Muscle of arm (tissue), 14 donors: ENCODE measurements at places on chromosomes 12 and 14.

DNA sequence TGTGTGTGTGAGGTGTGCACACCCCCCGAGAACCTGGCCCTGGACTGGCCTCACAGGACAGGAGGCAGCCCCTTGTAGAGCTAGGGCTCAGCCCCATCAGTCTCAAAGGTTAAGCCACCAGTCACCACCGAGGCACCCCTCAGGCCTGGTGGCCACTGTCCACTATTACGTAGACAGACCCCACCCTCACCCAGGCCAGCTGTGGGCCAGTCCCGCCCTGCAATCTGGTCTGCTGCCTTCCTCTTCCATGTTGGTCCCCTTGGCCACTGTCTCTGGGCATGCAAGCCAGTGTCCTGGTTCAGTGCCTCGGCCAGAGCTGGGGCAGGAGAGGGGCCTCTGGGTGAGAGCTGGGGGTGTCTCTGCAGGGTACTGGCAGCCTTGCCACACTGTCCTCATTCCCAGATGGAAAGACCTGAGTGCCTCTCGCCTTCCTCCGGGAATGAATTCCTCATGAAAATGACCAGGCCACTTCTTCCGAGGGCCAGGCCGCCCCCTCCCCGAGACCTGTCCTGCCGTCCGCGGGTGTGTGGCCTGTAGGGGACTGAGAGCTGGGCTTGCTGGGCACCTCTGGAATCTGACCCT, 897 bp upstream of the TEX22 start:
- DNase-seq = no peak

GRCh38 chr14:102903248-102903888, 19.1 kb upstream of the AMN start:
- no peak for DNase-seq

GRCh38 chr12:40022850-40023249, 83.0 kb downstream of the SLC2A13 start:
- no peak for DNase-seq

- DNase-seq = no peak
Measured at GRCh38 chr12:96294831-96295230, 100.7 kb downstream of the ELK3 start.

GRCh38 chr14:59836116-59836515, 34.5 kb downstream of the RTN1 start:
- DNase-seq = no peak

GRCh38 chr12:16090974-16091373, 179.8 kb downstream of the DERA start:
- no peak for DNase-seq

DNA sequence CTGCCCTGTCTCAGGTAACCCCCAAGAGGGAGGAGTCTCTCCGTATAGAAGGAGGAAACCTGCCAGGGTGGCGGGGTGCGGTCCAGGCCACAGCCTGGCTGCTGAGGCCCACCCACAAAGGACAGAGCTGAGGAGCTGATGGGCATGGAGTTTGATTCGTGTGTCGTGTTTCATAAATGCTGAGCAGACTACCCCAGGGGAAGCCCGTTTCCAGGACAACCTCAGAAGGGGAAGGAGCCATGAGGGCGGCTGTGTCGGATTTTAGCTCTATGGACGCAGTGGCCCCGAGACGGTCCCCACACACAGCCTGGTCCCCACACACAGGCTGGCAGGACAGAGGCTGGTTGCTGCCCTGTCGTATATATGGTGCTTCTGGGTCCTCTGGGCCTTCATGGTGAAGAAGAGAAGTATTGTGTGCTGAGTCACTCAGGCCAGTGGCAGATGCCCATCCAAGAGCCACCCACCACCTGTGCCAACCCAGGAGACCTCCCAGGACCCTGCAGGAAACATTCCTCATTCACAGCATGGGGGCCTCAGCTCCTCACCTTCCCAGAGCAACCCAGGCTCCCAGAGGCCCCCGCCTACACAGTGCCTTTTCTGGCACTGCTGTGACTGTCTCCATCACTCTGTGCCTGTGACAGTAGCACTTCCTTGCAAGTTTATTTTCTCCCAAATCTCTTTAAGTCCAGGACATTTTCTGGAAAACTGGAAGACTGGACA, 63.1 kb upstream of the RIN3 start:
- DNase-seq = no peak

DNA sequence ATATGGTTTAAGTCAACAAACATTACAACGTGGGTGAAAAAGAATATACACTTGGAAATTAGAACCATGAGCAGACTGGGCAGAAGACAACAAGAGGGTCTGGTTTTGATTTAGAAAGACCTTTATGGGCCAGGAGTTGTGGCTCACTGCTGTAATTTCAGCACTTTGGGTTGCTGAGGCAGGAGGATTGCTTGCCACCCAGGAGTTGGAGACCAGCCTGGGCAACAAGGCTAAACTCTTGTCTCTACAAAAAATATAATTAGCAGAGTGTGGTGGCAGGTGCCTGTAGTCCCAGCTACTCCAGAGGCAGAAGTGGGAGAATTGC, 2.7 kb upstream of the NFKBIA start:
- no peak for DNase-seq

DNA sequence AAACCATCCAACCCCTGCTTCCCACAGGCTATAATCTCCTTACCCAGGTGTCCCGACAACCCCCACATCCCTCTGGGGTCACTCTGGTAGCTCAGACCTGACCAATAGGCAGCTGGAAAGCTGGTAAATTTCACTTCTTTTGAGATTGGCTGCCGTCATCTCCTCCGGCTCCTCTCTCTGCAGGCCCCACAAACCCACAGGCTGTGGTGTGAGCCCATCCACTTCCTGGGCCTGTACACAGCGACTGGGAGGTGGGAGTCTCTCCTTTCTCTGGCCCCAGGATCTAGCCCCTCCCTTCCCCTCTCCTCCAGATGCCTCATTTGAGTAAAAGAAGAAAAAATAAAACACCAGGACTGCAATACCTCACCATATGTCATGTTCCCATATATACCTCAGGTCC, 709 bp downstream of the INHBC start:
- no peak for DNase-seq

DNA sequence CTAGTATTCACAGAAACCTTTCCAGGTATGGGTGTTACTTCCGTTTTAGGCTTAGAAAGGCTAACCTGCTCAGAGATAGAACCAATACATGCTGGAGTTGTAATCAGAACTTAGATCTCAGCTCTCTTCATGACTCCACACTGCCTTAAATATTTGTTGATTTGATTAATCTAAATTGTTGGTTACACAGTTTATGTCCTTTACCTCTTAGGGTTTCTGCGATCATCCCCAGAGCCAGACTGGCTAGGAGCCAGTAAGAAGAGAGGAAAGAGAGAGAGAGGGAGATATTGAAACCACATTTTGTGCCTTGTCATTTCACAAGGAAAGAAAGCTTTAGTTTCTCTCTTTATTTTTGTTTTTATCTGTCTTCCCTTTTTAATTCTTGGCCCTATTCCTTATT, 16.8 kb upstream of the MGP start:
- no peak for DNase-seq

DNA sequence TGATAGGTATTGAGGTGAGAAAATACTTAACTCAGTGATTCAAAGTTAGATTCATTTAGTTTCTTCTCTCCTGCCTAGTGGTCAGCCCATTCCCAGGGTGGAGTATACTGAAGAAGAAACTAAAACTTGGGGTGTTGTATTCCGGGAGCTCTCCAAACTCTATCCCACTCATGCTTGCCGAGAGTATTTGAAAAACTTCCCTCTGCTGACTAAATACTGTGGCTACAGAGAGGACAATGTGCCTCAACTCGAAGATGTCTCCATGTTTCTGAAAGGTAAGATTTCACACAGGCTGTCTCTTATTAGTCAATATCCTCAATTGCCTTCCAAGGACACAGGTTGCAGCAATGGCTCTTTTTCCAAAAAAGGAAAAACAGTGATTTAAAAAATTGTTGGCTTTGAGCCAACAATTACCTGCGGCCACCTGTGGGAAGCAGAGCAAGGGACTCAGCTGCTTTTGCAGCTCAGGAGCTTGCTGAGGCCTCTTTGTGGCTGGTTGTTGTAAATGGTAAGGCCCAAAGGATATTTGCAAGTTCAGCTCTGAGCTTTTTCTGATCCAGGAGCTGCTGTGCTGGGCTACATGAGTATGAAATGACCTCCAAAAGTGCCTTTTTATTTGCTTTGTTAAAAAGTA, 33.9 kb downstream of the TPH2 start:
- DNase-seq = no peak

DNA sequence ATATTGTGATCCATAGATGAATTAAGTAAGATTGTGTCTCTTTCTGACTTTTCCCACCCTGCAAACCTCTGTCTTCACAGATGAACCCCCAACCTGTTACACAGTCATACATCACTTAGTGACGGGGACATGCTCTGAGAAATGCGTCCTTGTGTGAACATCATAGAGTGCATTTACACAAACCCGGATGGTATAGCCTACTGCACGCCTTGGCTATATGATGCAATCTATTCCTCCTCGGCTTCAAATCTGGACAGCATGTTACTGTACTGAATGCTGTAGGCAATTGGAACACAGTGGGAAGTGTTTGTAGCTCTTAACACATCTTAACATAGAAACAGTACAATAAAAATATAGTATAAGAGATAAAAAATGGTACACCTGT, 7.4 kb upstream of the TESPA1 start:
- DNase-seq = no peak

DNA sequence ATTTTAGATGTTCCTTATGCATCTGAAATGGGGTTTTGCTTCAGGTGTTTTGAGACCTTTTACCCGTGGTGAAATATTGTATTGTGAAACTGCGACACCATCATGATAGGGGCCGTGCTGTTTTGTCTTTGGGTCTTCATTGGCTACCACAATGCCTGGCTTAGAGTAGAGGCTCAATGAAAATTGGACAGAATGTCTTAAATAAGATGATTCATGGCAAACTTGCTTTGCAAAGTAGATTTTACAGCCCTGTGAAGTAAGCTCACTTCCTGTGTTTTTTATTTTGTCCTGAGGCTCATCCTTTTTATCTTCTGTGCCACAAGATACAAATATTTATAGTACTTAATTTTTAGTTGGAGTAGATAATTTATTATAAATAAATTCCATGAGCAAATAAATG, 111.3 kb upstream of the FRMD6 start:
- DNase-seq = no peak

- DNase-seq = no peak
Measured at GRCh38 chr14:76331328-76332011, 44.5 kb upstream of the ESRRB start.

DNA sequence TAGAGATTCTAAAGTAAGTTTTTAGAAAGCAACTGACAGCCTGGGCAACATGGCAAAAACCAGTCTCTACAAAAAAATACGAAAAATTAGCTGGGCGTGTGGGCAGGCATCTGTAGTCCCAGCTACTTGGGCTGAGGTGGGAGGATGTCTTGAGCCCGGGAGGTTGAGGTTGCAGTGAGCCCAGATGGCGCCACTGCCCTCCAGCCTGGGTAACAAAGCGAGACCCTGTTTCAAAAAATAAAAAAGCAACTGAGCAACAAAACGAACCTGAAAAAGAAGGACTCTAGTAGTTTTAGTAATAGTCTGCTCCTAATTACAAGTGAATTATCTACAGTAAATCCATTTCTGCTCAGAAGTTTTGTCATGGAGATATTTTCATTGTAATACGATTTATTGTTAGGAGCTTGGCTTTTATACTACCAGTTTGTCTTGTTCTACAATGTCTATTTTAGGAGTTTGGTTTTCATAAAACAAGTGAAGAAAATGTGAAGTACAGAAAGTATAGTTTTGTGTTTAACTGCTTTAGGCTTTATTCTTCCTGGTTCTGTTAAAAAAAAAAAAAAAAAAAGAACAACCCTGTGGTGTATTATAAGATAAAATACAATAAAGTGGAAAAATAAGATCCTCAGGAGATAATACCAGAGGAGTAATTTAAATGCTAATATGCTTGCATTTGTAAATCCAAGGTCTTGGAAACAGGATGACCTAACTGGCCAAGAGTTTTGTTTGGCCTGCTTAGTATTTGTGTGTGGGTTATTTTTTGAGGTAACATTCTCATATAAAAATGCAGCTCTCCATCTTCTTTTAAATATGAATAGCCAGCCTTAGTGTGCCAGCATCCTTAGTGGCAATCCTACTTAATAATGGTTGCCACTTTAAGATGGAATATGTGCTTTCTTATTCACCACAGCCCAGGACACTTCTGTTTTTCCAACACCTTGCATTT, 2.8 kb downstream of the TMX1 start:
- DNase-seq = no peak

GRCh38 chr14:71451501-71451900, 480.7 kb upstream of the RGS6 start:
- no peak for DNase-seq

DNA sequence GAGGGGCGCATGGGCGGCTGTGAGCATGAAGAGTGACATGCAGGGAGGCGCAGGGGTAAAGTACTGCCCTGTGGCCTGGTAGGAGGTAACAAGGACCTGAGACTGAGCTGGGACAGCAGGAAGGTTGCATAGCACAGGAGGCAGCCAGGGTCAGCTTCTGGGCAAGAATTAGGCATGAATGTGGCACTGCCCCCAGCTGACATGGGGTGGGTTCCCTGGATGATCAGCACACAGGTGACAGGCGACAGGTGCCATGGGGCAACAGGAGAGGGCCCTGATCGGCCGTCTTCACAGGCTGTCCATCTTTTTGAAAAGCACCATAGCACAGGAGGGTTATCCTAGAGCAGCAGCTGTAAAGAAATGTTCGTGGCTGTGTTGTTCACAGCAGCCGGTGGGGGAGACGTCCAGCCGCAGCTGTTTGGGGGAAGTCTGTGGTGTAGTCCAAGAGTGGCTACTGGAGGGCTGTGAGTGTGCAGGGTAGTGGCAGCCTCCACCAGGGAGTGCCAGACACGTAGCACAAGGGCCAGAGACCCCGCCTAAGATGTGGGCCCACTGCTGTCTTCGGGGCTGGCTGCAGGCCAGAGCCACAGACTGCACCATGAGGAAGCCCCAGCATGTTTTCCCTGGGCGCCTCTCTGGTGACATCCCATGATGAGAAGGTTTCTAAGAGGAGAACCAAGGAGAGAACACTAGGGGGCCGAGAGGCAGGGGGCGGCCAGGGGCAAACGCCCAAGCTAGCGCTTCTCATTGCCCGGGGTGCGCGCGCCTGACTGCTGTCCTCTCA, 8.4 kb downstream of the CLBA1 start:
- DNase-seq = no peak

DNA sequence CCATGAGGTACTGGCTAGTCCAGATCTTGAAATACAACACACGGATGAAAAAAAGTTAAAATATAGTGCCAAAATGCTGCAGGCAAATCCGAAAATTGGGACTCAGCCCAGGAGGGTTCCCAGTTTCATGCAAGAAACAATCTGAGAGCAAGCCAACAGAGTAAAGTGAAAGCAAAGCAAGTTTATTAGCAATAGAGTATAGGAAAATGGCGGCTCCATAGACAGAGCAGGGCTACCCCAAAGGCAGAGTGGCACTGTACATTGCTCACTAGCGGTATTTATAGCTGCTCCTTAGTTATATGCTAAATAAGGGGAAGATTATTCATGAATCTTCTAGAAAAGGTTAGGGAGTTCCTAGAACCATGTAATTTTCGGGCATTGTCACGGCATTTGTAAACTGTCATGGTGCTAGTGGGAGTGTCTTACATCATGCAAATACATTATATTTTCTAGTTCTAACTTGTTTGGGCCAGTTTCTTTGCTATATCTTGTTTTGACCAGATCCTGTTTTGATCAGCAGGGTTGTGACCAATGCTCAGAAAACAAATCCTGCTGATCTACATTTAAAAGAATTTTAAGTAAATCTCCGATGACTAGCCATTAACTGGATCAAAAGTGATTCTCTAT, 29.1 kb downstream of the RECQL start:
- DNase-seq = no peak

- DNase-seq = no peak
Measured at GRCh38 chr14:65241125-65241752, 138.9 kb upstream of the MAX start.
